ENCODE measurements at places on chromosomes 7 and 10.

DNA sequence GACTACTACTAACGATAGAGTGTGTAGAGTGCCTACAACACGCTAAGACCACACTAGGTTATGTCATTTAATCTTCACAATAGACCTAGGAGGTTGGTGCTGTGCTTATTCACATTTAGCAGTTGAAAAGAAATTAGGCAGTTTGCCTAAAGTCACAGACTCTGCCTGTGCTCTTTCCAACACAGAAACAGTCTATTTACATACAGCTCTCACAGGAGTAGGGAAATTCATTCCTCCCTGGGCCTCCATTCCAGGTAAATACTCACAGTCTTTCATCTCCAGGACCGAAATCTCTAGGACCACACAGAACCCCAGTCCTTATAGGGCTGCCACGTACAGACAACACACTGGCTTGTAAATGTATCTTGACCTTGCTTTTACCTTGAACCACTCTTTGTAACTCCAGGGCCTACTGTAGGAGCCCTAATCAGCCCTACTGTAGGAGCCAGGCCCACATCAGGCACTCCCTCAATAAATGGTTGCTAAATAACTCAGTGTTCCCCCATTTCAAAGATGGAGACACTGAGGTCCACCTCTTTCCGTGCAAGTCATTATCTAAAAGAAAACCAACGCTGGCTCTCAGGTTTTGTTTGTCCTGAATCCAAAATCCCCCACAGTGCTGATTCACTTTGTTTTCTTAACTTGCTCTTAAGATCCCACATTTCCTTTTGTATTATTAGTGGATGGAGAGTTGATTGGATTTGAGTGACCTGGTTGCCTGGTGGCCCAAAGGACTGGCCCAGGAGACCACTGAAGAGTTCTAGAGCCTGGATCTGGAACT lies 146.9 kb downstream of the KCNMA1 start:
- DNase-seq = no peak

DNA sequence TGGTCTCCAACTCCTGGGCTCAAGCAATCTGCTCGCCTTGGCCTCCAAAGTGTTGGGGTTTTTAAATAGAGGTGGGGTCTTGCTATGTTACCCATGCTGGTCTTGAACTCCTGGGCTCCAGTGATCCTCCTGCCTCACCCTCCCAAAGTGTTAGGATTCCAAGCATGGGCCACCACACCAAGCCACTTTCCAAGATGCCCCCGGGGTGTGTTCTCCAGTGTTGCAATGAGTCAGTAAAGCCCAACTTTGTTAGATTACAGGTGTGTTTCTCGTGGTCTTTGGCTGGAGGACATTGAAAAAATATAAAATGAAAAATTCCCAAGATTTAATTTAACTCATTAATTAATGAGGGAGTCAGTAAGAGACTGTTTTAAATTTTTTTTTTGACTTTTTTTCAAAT lies 29.2 kb downstream of the TACR2 start:
- DNase-seq = no peak

GRCh38 chr10:9926881-9927280 lies 1090.8 kb upstream of the CELF2 start:
- DNase-seq = no peak

- no peak for DNase-seq
Measured at GRCh38 chr7:74475987-74476350, 22.3 kb downstream of the GTF2IRD1 start.

DNA sequence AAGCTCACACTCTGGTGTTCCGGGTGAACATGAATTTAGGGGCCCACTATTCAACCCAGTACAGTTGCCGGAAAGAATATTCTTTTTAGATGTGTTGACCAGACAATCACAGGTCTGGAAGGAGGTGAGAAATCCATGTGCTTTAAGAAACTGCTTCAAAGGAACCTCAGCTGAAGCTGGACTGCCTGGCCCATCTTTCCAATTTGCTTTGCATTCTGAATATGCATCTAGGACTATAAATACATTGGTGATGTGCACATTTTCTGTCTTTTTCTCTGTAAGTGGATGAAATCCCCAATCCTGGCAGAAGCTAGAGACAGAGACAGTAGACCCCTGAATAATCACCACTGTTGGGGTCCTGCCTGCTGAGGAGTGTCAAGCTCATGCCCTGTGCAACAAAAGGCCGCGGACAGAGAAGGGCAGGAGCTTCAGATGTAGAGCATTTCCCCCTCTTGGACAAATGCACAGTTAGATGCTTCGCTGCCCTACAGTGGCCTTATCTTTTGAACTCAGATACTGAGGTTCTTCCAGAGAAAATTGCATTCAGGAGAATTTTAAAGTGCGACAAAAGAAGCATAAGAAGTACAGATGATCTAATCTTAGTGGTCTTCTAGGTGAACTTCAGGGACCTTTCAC lies 368.3 kb downstream of the SFMBT2 start:
- DNase-seq = no peak

Data from RWPE2 (cell line).